Left lobe of liver (tissue), 2 donors: ENCODE measurements at places on chromosomes 7 and 10.

- DNase-seq: no peak
Measured at GRCh38 chr7:40211276-40212003, 76.6 kb downstream of the SUGCT start.

- no peak for DNase-seq
Measured at GRCh38 chr7:94052398-94053180, 48.4 kb upstream of the BET1 start.

DNA sequence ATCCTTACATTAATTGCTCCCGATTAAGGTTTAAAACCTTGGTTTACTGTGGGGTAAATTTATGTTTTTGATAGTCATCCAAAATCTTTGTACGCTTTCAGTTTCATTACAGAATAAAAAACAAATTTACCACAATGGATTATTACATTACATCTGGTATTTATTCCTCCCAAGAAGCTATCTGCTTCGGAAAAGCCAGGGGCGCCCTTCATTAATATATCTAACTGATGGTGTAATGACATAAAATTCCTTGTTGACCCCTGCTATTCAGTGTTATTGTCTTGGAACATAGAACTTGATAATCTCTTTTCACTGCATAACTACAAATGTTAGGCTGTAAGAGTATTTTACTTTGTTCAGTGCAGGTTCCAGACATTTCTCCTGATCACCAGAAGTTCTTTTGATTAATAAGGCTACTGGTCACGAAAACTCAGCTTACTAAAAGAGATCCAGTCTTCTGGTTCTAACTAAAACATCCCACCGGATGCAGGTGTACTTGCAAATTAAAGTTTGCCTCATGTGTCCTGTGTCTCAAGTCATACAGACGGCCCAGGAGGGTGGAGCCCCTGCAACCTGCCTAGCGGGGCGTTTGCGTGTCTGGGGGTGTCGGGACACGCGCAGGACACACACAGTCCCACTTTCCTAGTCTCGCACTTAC, 581 bp upstream of the GLCCI1 start:
- DNase-seq: no peak

GRCh38 chr10:128274938-128275337, 148.7 kb upstream of the MKI67 start:
- DNase-seq: no peak

GRCh38 chr10:48799341-48800006, 114.8 kb downstream of the WDFY4 start:
- peak; percentile 36 for DNase-seq

DNA sequence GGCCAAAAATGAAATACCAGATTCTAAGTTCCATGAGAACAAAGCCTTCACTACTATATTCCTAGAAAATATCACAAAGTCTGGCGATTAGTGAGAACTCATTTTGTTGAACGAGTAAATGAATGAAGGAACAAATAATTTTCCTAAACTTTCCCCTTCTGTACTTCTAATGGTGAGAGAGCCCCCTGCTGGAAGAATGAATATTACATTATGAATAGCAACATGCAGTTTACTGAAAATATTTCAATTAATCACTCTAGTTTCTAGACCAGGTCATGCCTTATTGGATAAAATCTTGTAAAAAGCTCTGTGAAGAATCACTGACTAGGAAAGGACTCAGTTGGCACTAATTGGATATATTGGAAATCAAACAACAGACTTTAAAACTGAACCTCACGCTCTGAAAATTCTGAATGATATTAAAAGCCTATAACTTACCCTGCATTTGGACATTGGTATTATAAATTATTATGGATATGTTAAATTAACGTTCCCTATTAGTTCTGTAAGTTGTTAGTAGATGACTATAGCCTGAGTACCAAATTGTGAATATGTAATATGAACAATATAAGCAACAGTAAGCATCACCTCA, 32.4 kb upstream of the MTPN start:
- no peak for DNase-seq

DNA sequence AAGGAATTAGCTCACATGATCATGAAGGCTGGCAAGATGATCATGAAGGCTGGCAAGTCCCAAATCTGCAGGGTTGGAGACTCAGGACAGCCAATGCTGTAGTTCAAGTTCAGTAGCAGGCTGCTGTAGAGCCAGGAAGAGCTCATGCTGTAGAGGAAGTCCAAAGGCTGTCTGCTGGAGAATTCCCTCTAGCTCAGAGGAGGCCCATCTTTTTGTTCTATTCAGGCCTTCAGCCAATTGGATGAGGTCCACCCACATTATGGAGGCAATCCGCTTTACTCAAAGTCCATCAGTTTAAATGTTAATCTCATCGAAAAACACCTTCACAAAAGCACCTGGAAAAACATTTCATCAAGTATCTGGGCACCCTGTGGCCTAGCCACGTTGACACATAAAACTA, 24.8 kb upstream of the FAM171A1 start:
- DNase-seq: no peak

DNA sequence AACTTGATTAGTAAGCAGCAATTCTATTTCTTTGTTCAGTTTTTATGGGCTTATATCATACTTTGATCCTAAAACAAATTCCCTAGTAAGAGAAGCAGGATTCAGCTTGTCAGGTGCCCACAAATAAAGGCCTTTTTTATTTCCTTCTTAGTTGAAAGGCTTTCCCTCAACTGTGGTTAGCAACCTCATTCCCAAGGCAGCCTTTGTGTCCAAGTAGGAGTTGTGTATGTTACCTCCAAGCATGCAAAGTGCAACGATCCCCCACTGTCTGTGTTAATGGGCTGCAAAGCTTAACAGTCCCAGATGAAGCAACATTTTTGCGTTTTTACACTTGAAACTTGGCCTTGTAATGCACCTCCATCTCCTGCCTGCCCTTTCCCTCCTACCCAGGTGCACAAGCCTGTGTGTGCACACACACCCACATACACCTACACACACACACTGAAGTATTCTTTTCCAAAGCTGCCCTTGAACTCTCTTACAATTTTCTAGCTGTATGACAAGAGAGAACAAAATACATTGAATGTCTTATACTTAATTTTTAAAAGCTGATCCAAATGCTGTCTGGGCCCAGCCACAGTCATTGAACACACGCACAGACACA, 278.2 kb downstream of the SNX13 start:
- no peak for DNase-seq

DNA sequence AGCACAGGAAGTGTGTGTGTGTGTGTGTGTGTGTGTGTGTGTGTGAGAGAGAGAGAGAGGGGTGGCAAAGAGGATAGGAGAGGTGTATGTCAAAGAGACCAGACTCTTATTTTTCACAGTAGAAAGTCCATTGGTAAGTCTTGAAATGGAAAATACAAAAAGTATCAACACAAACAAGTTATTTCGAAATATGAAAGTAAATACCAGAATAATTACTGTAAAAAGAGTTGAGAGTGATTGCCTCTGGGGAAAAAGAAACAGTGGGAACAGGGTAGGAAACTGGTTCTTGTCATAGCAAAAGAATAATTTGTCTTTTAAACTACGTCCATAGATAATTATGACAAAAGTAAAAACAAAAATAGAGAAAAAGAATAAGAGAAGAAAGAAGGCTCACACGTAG, 29.0 kb upstream of the EIF5AL1 start:
- DNase-seq: no peak

- DNase-seq: no peak
Measured at GRCh38 chr10:113764582-113764981, 13.1 kb downstream of the PLEKHS1 start.

DNA sequence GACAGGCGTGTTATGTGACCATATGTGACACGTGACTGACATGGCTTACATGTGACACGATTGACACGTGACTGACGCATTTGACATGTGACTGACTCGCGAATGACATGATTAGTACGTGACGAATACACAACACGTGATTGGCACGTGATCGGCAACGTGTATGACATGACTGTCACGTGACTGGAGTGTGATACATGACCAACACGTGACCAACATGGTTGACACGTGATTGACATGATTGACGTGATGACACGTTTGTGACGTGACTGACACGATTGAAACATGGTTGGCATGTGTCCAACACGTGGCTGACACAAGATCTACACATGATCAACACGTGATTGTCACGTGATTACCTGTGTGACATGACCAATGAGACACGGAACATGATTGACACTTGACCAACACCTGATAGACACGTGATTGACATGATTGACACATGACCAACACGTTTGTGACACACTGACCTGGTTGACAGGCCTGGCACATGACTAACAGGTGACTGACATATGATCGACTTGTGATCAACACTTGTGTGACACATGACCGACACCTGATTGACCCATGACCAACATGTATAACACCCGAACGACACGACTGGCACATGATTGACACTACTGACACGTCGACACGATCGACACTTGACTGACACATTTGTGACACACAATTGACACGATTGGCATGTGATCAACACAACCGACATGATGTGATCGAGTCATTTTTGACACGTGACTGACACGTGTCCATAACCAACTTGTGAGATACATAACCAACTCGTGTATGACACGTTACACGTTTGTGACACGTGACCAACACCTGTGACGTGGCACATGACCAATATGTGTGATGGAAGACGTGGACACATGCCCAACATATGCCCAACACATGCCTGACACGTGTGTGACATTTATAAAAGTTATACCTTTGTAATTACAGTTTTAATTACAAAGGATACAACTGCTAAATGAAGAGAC, 21.1 kb downstream of the CRPPA start:
- no peak for DNase-seq

DNA sequence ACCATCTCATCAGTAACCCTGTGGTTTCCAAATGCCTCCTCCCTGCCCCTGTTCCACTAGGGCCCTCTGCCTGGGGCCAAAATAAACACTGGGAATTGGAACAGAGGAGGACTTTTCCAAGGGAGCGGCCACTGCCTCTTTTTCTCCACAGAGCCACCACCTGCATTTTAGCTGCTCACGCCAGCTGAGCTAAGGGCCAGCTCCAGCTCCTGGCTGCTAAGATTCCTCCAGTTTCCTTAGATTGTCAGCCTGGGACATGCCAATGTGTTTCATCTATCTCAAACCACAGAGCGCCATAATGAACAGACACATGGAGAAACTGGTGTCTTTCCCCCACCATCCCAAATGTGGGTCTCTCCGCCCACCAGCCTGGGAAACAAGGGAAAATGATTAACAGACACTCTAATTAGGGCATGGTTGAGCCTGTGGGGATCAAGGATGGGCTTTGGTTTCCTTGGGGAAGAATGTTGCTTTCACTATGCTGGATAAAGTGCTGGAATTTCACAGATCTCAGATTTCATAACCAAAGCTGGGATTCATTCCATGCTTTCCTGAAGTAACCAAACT, 52.2 kb downstream of the ASB13 start:
- peak; percentile 83 for DNase-seq

DNA sequence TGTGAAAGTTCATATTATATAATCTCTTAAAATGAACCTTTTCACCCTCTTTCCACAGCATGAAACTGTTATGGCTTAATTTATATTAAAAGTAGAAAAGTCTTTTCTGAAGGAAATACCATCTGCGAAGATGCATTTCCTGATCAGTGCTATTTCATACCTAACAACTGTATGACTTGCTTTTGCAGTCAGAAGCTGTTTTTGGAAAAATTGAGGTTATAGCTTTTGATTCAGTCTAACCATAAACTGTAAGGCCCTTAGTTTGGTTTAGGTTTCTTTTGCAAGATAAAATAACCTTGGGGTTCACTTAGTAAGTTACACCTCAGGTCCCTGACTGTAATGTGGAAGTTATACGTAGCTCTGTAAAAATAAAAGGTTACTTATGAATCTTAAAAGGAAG, 22.7 kb upstream of the PARP12 start:
- DNase-seq: no peak

GRCh38 chr10:122113161-122113944, 124.4 kb downstream of the TACC2 start:
- DNase-seq: peak; percentile 80

- no peak for DNase-seq
Measured at GRCh38 chr10:34292194-34292565, 522.9 kb downstream of the PARD3 start.

GRCh38 chr10:78740976-78741915, 327.5 kb upstream of the ZMIZ1 start:
- peak; percentile 69 for DNase-seq

DNA sequence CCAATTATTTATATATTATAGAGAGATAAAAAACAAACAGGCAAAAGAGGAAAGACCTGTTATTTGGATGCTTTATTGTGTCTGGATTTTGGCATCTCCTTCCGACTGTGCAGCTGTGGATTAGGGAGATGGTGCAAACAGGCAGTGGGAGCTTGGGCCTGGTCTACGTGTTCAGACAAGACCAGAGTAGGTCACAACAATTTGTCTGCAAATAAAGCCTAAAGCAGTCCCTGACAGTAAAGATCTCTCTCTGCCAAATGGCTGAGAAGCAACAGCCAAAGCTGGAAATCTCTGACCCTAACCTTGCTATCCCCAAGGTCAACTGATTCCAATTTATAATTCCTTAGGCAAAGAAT, 82.0 kb downstream of the ABLIM1 start:
- no peak for DNase-seq

DNA sequence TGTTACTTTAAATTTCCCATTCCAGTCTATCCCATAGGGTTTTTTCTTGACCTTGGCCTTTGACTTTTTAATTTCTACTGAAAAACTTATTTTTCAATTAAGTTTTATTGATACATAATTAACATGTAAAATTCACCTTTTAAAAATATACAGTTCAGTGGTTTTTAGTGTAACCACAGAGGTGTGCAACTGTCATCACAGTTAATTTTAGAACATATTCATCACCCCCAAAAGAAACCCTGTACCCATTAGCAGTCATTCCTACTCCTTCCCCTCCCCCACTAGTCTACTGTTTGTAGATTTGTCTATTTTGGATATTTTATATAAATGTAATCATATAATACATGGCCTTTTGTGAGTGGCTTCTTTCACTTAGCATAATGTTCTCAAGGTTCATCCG, 96.5 kb upstream of the GJD4 start:
- no peak for DNase-seq

DNA sequence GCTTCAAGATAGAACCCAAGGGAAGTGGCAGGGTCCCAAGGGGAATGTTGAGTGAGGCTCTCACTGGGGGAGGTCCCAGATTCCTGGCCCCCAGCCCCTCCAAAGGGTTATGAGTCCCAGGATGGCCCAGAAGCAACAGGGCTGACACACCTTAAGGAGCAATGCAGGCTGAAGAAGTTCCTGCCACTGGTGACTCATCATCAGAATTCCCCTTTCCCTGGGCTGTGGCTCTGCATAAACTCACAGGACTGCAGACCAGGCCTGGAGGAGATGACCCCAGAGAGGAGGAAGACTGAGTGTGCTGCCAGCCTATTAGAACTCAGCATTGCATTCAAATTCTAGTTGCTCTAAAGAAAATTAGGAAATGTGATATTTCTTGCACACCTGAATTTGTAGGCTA, 126.7 kb downstream of the DPP6 start:
- no peak for DNase-seq
